ENCODE measurements at places on chromosomes 7 and 10.
A peak's percentile ranks its signal among the peaks of the same experiment; 100 is the strongest.

DNA sequence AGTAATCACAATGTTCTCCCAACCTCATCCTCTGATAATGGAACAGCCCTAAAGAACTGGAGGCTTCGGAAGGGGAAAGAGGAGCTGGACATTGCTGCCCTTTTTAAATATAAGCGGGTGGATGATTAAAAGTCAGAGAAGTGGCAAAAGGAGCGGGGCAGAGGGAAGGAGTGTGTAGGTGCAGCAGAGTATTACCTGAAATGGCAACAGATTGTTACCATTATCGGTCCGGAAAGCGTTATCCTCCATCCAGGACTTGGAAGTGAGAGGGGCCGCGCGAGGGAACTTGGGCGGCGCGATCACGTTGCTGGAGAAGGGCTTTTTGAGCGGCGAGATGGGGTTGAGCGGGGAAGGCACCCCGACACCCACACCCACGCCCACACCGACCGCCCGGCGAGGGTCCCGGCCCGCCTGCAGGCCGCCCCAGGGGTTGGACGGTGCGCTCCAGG, 51.7 kb downstream of the CPEB3 start:
- no peak for DNase-seq

DNA sequence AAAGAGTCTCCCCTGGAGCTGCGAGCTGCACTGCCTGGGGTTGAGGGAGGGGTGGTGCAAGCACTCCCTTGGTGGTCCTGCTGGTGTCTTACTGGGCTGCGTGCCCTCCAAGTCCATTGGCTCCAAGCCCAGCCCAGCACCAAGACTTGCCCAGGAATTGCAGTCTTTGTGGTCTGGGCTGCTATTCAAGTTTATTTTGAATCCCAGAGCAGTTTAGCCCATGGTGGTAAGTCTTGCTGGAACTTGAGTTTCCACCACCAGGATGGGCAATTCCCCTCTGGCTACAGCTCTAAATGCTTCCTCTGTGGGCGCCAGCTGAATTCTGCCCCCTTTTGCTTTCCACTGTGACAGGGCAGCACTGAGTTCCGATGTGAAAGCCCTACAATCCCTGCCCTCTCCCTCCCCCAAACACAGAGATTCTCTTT, 25.1 kb downstream of the GALNT11 start:
- DNase-seq, result no peak

GRCh38 chr10:110840225-110840922, 31.4 kb upstream of the PDCD4 start:
- no peak for DNase-seq

DNA sequence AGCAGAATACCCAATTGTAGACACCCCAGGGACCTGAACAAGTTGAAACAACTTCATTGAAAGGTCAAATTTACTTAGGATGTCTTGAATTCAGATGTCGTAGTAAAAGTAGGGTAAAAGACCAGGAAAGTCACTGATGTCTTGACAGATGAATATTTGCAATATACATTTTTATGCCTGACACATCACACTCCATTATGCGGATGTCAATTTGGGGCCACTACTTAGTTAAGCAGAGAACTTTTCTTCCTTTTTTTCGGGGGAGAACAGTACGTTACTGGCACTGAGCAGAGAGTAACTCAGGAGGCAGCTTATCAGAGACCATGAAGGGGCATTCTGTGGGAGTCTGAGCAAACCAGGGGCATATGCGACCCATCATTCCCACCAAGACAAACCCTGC, 4.9 kb downstream of the ITGA8 start:
- DNase-seq, result no peak

DNA sequence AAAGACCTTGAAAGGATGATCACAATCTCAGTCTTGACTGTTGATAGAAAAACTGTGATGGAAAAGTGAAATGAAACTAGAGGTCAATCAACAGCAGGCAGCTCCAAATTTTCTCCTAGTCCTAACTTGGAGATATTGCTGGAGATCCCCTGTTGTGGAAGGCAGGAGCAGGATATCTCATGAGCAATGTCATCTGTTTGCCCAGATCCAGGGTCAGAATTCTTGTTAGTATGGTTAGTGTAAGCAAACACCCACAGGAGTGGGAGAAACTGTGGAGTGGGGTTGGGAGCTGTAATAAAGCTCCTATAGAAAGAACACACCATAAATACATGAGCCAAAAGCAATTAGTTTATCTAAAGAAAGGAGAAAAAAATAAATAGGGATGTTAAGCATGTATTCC, 169.0 kb downstream of the AKR1D1 start:
- DNase-seq, result no peak

- no peak for DNase-seq
Measured at GRCh38 chr7:13577566-13578145, 411.8 kb downstream of the ETV1 start.

- DNase-seq, result no peak
Measured at GRCh38 chr10:123879606-123880257, 11.9 kb downstream of the CPXM2 start.

DNA sequence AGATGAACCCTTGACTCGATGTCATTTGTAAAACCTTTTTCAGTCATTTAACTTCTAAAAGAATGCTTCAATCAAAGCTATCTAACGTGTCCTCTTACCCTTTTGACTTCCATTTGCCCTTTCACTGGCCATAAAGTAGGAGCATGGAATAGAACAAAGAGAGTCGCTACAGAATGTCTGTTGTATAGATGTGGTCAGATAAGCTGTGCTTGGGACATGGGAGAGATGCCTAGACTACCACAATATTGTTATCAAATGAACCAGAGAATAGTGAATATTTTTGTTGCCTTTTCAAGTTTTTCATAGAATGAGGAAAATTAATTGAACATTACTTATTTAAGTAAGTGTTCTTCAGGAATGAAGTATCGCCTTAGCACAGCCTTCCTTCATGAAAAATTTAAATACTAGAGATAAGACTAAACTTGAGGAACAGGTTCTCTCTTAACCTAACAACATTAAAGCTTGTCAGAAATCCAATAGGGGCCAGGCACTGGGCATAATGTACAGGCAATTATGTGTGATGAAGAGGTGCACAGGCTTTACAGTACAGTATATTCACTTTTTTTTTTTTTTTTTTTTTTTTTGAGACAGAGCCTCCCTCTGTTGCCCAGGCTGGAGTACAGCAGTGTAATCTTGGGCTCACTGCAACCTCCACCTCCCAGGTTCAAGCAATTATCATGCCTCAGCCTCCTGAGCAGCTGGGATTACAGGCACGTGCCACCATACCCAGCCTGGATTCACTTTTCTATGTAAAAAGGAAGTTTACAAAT, 7.5 kb upstream of the KMT2E start:
- DNase-seq, result no peak

GRCh38 chr7:107933386-107934013, 42.5 kb downstream of the DLD start:
- DNase-seq, result no peak

DNA sequence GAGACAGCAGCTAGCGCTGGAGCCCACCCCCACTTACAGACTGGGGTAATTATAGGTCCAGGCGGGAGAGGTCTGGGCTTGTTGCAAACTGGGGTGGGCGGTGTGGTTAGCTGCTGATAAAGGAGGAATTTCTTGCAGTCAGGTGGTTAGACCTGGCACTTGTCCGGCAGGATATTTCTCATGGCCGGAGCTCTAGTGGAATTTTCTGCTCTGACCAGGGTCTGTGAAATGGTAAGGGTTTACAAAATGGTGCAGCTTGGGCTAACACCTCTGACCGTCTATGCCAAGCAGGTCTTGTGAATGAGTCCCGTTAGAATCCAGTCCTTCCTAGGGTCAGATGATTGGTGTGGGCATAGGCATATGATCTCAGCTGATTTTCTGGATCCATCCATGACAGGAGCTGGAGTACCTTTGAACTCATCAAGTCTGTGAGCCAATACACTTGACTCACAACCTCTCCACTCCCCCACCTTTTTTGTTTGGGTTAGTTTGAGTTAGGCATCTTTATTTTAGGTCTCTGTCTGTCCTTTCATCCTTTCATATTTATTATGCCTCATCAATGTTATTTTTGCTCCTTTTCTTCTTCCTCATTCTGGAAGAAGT, 213.4 kb downstream of the SUGCT start:
- DNase-seq, result no peak

- DNase-seq, result no peak
Measured at GRCh38 chr10:120963594-120964220, 112.5 kb downstream of the WDR11 start.

DNA sequence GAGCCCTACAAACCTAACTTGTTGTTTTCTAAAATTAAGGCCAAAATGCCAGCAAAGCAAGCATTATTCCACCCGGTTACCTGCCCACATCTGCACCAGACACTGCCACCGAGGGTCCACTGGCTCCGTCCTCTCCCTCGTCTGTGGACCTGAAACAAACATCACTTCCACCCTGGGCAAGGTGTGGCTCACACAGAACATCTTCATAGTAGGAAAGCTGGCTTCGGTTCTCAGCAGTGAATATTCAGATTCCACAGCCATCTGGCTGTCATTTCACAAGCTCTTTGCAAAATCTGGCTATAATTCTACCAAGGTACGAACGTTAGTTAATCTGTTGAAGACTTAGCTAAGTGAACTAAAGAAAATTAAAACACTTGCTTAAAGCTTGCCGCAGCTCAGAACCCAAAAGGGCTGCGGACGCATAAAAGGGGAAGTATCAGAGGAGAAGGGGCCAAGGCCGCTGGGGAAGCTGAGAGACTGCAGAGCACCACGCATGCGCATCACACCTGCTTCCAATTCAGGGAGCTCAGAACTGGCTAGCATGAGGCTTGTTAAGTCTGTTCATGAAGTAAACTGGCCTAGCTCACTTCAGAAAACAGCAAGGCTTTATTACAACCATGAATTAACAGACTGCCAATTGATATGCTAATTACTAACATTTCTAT, 46.1 kb downstream of the PTPRN2 start:
- peak; percentile 59 for DNase-seq

GRCh38 chr10:35339942-35340341, 3.6 kb downstream of the CCNY start:
- peak; percentile 38 for DNase-seq

GRCh38 chr7:24800667-24801066, 43.4 kb upstream of the GSDME start:
- DNase-seq, result no peak

DNA sequence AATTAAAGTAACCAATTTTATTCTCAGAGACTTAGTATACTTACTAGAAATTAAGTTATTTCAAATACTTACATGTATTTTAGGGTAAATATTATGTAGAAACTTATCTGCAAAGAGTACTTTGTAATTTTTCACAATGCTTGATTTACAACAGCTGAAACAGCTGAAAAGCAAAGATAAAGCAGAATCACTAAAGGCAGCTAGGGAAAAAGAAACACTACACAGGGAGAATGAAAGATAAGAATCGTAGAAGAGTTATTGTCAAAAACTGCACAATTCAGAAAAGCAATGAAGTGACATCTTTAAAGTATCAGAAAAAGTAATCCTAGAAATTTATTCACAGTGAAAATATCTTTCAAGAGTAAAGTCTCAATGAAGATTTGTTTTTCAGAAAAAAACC, 69.7 kb upstream of the ZNF804B start:
- no peak for DNase-seq

GRCh38 chr10:69418052-69418752, 1.5 kb upstream of the TACR2 start:
- DNase-seq, result no peak

- DNase-seq, result peak; percentile 47
Measured at GRCh38 chr7:2944739-2945138, 98.9 kb downstream of the CARD11 start.

- no peak for DNase-seq
Measured at GRCh38 chr7:80277434-80278427, 143.1 kb downstream of the GNAI1 start.
